ENCODE measurements at places on chromosomes 11 and 22. TPM values are rescaled to one million over a fixed set of nuclear protein-coding genes. Genes with fewer than 3 reads are reported as not detected.

DNA sequence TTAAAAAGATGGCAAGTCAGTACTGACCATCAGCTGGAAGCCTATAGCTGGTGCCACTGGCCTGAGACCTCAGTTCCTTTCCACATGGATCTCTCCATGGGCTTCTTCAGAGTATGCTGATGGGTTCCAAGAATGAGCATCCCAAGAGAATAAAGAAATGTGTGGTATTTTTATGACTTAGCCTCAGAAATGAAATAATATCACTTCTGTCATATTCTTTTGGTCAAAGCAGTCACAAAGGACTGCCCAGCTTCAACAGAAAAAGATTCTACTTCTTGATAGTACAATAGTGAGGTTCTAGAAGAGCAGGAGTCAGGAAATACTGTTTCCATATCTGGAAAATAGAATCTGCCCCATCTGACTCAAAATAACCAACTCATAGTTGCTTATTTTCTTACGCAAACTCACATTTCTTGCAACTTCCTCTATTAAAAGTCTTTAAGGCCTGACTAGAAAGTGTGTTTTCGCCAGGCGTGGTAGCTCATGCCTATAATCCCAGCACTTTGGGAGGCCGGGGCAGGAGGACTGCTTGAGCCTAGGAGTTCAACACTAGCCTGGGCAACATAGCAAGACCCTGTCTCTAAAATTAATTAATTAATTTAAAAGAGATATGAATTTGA is 116.9 kb downstream of the SIK3 start:
- H3K36me3 ChIP-seq: no peaks in the 10 kb centered on the region
- no peak for DNase-seq
- H3K4me3 ChIP-seq: no peak overlapping the region

MAML2 gene
- 27.5 TPM for total RNA-seq

GRCh38 chr11:102389253-102389652 is 42.2 kb downstream of the BIRC2 start:
- DNase-seq: no peak
- no peak overlapping the region for H3K4me3 ChIP-seq
- no peak overlapping the region for H3K27ac ChIP-seq

GRCh38 chr11:118216621-118217481 is 8.0 kb downstream of the JAML start:
- no peaks in the 10 kb centered on the region for H3K27me3 ChIP-seq
- no peaks in the 10 kb centered on the region for H3K4me1 ChIP-seq
- H3K36me3 ChIP-seq: no peaks in the 10 kb centered on the region
- no peak overlapping the region for H3K27ac ChIP-seq

DNA sequence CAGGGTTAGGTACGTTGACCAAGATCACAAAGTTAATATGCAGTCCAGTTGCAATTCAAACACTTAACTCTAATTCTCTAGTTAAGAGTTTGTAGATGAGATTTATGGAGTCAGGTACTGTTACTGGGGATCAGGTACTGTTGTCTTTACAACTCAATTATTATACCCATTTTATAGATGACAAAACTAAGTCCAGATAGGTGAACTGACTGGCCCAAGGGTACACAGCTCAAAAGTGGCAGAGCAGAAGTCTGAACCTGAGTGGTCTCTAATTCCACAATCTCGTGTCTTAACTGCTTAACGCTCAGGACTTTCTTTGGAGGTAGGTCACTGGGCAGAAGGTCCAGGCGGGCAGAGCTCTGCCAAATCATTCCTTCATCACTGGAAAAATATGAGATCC is 77.5 kb downstream of the DSCAML1 start:
- H3K4me3 ChIP-seq: no peak overlapping the region
- no peak overlapping the region for H3K27ac ChIP-seq
- no peaks in the 10 kb centered on the region for H3K36me3 ChIP-seq
- H3K4me1 ChIP-seq: no peaks in the 10 kb centered on the region
- DNase-seq: no peak

CHRM4 gene
- total RNA-seq: not detected

DNA sequence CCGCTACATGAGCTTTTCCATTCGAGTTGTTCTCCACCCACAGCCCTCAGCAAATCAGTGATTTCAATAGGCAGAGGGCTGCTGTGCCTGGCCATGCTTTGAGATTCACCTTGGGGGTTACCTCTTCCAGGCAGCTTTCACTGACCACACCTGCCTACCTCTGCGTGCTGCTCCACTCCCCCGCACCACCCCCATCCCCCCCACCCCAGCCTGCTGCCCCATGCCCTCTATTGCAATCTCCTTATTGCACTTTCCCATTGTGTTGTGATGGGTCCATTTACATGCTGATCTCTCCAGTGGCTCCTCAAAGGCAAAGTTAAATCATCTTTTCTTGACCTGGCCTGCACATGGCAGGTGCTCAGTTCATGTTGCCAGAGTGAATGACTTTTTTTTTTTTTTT is 18.0 kb upstream of the POLA2 start:
- no peaks in the 10 kb centered on the region for H3K27me3 ChIP-seq
- H3K4me3 ChIP-seq: no peak overlapping the region
- H3K36me3 ChIP-seq: no peaks in the 10 kb centered on the region
- no peak for DNase-seq

DNA sequence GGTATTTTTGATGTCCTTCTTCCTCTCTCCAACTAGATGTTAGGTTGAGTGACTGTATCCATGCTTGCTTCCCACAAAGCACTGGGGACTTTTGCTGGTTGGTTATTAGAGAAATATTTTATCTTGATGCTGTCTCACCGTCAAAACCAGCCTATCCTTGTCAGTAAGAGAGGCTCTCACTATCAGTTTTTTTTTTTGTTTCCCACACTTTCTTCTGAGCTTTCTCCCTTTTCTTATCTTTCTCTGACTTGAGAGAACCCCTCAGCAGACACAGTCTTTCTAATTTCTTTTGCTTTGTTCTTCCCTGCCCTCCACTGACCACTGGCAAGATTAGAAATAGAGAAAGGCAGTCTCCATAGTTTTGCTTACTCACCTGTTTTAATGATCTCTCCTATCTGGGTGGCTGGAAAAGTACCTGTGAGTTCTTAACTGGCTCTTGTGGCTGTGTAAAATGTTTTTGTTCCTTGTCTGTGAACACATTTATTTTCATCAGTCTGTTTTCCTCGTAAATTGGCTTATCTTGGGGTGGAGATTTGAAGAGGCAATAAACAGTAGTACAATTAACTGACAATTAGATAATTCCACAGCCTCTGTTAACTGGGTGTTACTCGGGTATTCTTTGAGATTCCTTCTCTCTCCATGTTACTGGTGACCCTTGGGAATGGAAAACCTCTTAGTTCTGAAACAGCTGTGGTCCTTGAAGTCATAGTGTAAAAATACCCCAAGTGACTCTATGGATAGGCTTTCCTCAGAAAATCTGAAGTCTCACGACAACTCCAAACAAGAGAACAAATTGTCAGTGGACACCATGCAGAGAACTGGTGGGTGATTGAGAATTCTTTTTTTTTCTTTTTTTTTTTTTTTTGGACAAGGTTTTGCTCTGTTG is at the start of gene NXPE1:
NXPE1 (minus strand) TSS at position 457 of the 886 bp plus-strand sequence. CDS start 8,680 bp downstream, outside the sequence.
- no peak for DNase-seq
- no peak within 1 kb of the TSS for H3K27ac ChIP-seq
- no peaks in the 10 kb centered on the region for H3K4me1 ChIP-seq
- no peaks in the 10 kb centered on the region for H3K36me3 ChIP-seq
- H3K27me3 ChIP-seq: no peaks in the 10 kb centered on the region

DNA sequence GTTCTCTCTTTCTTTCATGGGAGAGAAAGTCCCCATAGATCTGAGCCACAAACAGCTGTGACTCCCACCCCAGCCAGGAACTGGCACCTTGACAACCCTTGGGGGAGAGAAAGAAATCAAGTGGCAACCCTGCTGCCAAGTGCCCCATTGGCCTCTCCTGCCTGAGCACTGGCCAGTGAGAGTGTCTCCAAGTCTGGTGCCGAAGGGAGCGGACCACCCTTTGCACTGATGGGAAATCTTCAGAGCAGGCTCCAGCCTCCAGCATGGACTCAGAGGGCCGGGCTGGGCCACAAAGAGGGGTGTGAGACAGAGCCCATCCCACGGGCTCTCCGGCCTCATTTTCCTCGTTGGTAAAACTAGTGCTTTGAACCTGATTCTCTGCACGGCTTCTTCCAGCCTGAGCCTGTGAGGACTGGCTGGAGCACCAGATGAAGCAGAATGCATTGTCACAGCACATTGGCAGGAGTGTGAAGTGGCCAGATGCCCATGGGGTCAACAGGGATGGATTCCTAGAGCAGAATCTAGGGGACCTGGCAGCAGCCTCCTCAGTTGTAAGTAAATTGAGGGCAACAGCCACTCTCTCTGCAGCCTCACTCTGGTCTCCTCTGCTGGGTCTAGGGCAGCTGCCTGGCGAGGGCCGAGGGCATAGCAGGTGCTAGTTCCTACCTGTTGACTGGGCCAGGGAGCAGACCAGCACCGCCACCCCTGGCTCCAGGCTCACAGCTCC is 81.4 kb downstream of the TRIM29 start:
- no peaks in the 10 kb centered on the region for H3K4me1 ChIP-seq
- no peaks in the 10 kb centered on the region for H3K36me3 ChIP-seq
- H3K27me3 ChIP-seq: no peaks in the 10 kb centered on the region
- no peak overlapping the region for H3K27ac ChIP-seq
- DNase-seq: no peak
- no peak overlapping the region for H3K4me3 ChIP-seq

GRCh38 chr11:94809251-94809650 is 41.1 kb downstream of the AMOTL1 start:
- no peaks in the 10 kb centered on the region for H3K27me3 ChIP-seq
- no peaks in the 10 kb centered on the region for H3K36me3 ChIP-seq
- H3K27ac ChIP-seq: no peak overlapping the region

DNA sequence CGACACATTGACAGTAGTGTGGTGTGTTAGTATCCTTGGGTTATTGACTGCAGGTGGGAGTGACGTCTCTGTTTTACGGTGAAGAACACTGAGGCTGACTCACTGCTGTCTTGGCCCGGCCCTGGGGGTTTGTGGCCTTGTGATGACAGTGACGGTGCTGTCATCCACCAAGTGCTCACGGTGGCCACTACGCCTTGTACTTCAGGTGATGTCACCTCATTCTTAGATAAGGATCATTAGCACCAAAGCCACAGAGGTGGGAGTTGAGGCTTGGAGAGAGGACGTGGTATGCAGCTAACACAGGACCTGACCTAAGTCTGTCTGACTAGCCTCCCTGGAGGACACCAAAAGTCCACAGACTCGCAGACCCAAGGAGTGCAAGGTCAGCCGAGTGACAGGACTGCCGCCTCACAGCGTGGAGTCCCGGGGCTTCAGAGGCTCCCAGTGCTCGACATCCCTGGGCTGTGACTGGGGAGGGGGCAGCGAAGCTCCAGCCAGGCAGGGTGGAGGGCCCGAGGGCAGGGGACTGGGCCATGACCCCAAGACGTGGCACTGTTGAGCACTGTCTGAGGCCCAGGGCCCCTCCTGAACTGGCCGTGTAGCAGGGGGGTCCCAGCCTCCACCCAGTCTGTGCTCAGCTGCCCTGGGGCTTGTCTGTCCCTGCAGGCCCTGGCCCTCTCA is 56.5 kb downstream of the NAT10 start:
- H3K27ac ChIP-seq: no peak overlapping the region
- no peak overlapping the region for H3K4me3 ChIP-seq
- no peaks in the 10 kb centered on the region for H3K36me3 ChIP-seq
- no peaks in the 10 kb centered on the region for H3K4me1 ChIP-seq

GRCh38 chr11:31199378-31199777 is 170.2 kb downstream of the DCDC1 start:
- H3K27ac ChIP-seq: no peak overlapping the region
- no peak overlapping the region for H3K4me3 ChIP-seq
- no peaks in the 10 kb centered on the region for H3K36me3 ChIP-seq
- H3K4me1 ChIP-seq: no peaks in the 10 kb centered on the region

CARNS1 gene
- 9.3 TPM for total RNA-seq

RAG1 gene
- 0.96 TPM for total RNA-seq

DNA sequence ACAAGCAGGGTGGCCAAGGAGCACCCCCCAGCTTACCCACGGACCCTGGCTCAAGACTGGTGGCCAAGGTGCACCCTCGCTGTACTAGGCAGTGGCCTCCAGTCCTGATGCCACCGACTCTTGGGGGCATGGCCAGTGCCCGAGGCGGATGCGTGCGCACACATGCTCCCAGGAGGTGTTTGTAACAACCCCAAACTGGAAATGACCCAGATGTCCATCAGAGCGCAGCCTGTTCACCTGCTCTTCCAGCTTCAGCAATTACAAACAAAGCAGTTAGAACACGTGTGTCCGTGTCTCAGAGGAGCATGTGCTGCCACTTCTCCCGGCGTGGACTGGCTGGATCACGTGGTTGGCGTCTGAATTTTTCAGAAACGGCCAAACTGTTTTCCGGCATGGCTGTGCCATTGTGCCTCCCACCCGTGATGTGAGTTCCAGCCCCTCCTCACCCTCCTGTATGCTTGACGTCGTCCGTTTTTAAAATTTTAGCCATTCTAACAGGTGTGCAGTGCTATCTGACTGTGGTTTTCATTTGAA is 7.1 kb upstream of the MUC6 start:
- H3K27ac ChIP-seq: no peak overlapping the region
- no peaks in the 10 kb centered on the region for H3K4me1 ChIP-seq
- no peak for DNase-seq
- no peaks in the 10 kb centered on the region for H3K36me3 ChIP-seq
- H3K27me3 ChIP-seq: no peaks in the 10 kb centered on the region
- no peak overlapping the region for H3K4me3 ChIP-seq

DNA sequence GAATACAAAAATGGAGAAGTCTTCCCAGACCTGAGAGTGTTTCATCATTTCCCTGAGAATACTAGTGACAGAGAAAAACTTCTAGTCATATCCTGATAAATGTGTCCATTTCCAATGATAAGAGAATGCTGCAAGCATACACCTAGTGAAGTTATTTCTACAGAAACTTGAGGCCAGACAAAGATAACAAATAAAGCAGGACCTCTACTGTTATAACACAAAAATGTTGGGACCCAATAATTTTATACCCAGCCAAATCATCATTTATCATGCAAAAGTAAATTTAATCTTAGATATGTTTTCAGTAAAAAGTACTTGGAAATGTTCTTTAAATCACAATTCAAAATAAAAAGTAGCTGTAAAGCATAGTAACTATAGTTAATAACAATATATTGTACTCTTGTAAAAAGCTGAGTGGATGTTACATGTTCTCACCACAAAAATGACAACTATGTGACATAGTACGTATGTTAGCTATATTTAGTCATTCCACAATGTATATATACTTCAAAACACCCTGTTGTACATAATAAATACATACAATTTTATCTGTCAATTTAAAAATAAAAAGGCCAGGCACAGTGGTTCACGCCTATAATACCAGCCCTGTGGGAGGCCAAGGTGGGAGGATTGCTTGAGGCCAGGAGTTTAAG is 12.6 kb downstream of the RRAS2 start:
- no peak for DNase-seq
- H3K27me3 ChIP-seq: no peaks in the 10 kb centered on the region
- no peaks in the 10 kb centered on the region for H3K36me3 ChIP-seq
- no peak overlapping the region for H3K4me3 ChIP-seq

All from aorta (tissue), 5 donors.